Stomach (tissue), 19 donors: ENCODE measurements at places on chromosomes 12 and 14. TPM values are rescaled to one million over a fixed set of nuclear protein-coding genes. Genes with fewer than 3 reads are reported as not detected.

- H3K27me3 ChIP-seq = no peaks in the 10 kb centered on the region
- no peak overlapping the region for H3K27ac ChIP-seq
- H3K4me1 ChIP-seq = no peaks in the 10 kb centered on the region
- H3K4me3 ChIP-seq = no peak overlapping the region
These were observed 223.1 kb downstream of the ANO6 start for GRCh38 chr12:45439039-45439438.

The DNAL1 gene
- 0.29 TPM for total RNA-seq

DNA sequence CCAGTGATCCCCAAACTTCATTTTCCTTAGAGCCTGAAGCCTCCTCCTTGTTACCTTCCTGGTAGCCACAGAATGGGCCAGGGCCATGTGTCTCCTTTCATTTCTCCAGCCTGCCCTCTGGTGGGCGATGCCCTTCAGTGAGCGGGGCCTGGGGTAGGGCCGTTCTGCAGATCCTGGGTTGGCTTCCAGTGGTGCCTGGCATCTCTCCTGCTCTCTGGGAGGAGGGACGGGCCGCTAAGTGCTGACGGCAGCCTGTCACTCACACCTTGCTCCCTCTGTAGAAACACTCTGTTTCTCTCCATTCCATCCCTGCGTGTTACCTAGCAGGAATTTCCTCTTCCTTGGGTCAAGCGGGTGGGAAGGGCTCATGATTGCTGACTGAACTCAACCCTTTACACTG, 232.1 kb downstream of the CACNA1C start:
- DNase-seq = peak; percentile 66
- H3K4me3 ChIP-seq = no peak overlapping the region
- H3K36me3 ChIP-seq = no peaks in the 10 kb centered on the region
- H3K27me3 ChIP-seq = no peaks in the 10 kb centered on the region
- no peak overlapping the region for H3K27ac ChIP-seq

GRCh38 chr12:38744041-38744440, 161.3 kb downstream of the CPNE8 start:
- no peak overlapping the region for H3K4me3 ChIP-seq
- no peaks in the 10 kb centered on the region for H3K4me1 ChIP-seq
- no peaks in the 10 kb centered on the region for H3K27me3 ChIP-seq

DNA sequence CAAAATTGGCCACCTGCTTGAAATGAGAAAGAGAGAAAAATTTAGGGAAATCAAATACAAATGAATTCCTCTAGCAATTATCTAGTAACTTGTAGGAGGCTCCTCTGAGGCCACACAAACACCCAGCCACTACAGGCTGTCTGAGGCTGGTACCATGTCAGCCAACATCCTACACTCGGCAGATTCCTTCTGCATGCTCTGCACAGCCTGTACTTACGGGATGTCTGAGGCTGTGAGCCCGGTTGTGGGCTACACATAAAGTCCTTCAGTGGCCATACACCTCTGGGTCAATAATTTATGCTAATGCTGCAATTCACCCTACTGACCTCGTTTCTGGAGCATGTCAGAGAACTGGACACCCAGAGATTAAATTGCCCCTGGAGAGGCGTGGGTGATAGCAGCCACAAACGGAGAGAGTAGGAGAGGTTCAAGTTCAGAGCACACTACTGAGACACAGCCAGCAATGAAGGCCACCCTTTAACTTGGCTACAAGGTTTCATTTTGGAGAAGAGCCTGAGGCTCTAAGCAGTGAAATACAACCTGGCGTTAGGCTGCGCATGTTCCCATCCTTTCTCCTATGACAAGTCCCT, 28.9 kb downstream of the WSCD2 start:
- H3K36me3 ChIP-seq = no peaks in the 10 kb centered on the region
- no peaks in the 10 kb centered on the region for H3K4me1 ChIP-seq

DNA sequence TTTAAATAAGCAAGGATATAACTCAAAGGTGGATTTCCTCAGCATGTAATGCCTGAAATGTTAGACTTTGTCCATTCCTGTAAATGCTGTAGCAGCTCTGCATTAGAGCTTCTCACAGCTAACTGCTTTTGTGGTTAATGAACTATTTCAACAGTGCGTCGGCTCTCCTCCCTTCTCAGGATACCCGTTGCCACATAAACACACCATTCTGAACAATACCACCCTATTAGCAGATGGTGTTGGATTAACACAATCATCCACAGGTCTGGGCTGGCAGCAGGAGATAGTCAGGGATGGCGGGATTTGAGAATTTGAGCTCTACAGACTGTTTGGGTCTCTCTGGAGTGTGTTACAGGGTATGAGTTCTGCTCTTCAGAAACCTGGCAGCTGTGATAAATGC, 33.5 kb upstream of the C12orf42 start:
- no peak overlapping the region for H3K27ac ChIP-seq
- H3K27me3 ChIP-seq = no peaks in the 10 kb centered on the region
- DNase-seq = no peak
- no peak overlapping the region for H3K4me3 ChIP-seq

GRCh38 chr14:65943916-65944410, 531.4 kb downstream of the FUT8 start:
- no peaks in the 10 kb centered on the region for H3K4me1 ChIP-seq
- no peak for DNase-seq
- no peaks in the 10 kb centered on the region for H3K36me3 ChIP-seq
- no peaks in the 10 kb centered on the region for H3K27me3 ChIP-seq
- no peak overlapping the region for H3K4me3 ChIP-seq

GRCh38 chr14:91870001-91870400, 2.7 kb upstream of the TC2N start:
- no peaks in the 10 kb centered on the region for H3K27me3 ChIP-seq
- peaks cover 50% of the 10 kb centered on the region for H3K4me1 ChIP-seq
- no peak overlapping the region for H3K4me3 ChIP-seq
- H3K27ac ChIP-seq = peak overlapping the region; percentile 37
- peak; percentile 68 for DNase-seq

The RFX4 gene
- total RNA-seq = not detected

DNA sequence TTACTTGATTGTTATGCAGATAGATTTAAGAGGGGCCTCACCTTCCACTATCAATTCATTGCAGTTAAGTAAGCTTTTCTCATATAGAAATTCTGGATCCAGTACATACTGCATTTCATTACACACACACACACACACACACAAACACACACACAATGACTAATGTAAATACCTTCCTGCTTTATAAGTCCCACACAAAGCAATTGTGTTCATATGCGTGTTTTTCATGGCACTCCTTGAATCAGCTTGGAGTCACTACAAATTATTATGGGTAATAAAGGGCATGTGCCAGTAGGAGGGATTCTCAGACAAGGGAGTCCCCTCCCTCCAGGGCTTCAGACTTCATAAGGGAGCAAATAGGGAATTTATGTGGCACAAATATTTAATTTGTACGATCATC, 4.5 kb downstream of the MIPOL1 start:
- H3K36me3 ChIP-seq = no peaks in the 10 kb centered on the region
- no peak overlapping the region for H3K4me3 ChIP-seq
- H3K27ac ChIP-seq = no peak overlapping the region
- H3K27me3 ChIP-seq = no peaks in the 10 kb centered on the region
- no peak for DNase-seq

DNA sequence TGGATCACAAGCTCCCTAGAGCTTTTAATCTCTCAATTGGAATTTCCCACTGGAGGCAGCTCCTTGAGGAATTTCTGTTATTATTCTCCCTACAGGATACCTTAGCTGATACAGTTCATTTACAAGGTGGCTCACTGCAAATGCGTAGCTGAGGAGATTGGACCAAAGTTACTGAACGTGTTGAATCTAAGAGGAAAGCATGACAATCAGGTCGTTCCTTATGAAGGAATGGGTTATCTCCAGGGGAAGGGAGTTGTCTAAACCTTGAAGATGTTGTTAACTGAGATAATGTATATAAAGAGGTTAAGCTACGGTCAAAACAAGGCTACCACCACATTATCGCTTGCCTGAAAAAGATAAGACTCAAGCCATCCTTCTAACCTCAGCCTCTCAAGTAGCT, 105.8 kb upstream of the TBX3 start:
- H3K27ac ChIP-seq = no peak overlapping the region
- DNase-seq = no peak
- H3K36me3 ChIP-seq = no peaks in the 10 kb centered on the region
- H3K4me3 ChIP-seq = no peak overlapping the region
- H3K27me3 ChIP-seq = no peaks in the 10 kb centered on the region

GRCh38 chr12:130437555-130438242, 100.0 kb downstream of the PIWIL1 start:
- no peaks in the 10 kb centered on the region for H3K4me1 ChIP-seq
- no peak overlapping the region for H3K4me3 ChIP-seq
- no peak overlapping the region for H3K27ac ChIP-seq

DNA sequence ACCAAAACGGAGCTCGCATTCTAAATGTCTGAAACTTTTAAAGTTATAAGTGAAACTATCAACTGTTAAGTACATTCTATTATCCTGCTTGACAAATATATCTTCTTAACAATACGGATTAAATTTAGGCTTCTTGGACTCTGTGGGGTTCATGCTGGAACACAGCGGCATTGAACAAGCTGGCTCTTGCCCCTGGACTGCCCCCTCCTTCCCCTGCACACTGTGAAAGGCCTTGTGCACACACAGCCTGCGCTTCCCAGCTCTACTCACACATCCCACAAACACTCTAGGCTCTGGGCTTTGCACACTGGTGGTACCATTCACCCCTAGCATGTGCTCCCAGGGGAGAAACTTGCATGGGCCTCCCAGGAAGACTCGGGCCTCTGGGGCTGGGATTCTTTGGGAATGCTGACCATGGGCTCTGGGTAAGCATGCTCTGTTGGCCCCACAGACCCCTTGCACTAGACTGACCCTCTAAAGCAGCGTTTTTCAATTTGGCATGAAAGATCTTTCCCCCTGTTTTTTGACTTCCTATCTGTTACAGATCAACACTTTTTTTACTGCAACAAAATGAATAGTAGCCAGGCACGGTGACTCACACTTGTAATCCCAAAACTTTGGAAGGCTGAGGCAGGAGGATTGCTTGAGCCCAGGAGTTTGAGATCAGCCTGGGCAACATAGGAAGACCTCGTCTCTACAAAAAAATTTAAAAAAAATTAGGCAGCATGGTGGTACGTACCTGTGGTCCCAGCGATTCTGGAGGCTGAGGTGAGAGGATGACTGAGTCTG, 96.2 kb upstream of the CPM start:
- H3K27ac ChIP-seq = no peak overlapping the region
- DNase-seq = no peak
- no peaks in the 10 kb centered on the region for H3K36me3 ChIP-seq
- H3K4me3 ChIP-seq = no peak overlapping the region
- H3K4me1 ChIP-seq = no peaks in the 10 kb centered on the region

GRCh38 chr12:56763753-56764657, 881 bp downstream of the HSD17B6 start:
- H3K4me1 ChIP-seq = peaks cover 5% of the 10 kb centered on the region
- H3K4me3 ChIP-seq = no peak overlapping the region
- H3K27me3 ChIP-seq = no peaks in the 10 kb centered on the region
- H3K36me3 ChIP-seq = no peaks in the 10 kb centered on the region
- DNase-seq = no peak

- peak; percentile 83 for DNase-seq
- H3K36me3 ChIP-seq = peaks cover 64% of the 10 kb centered on the region
- H3K4me1 ChIP-seq = peaks cover 78% of the 10 kb centered on the region
- peak overlapping the region; percentile 72 for H3K4me3 ChIP-seq
- no peaks in the 10 kb centered on the region for H3K27me3 ChIP-seq
- peak overlapping the region; percentile 91 for H3K27ac ChIP-seq
These were observed 6.8 kb upstream of the RNU7-1 start for GRCh38 chr12:6936636-6937480.

GRCh38 chr14:100282766-100283419, 23.4 kb downstream of the SLC25A29 start:
- peaks cover 23% of the 10 kb centered on the region for H3K36me3 ChIP-seq
- H3K4me3 ChIP-seq = no peak overlapping the region
- H3K27me3 ChIP-seq = no peaks in the 10 kb centered on the region
- H3K4me1 ChIP-seq = peaks cover 30% of the 10 kb centered on the region
- no peak overlapping the region for H3K27ac ChIP-seq

The RNASE4 gene
- total RNA-seq = 13.4 TPM

DNA sequence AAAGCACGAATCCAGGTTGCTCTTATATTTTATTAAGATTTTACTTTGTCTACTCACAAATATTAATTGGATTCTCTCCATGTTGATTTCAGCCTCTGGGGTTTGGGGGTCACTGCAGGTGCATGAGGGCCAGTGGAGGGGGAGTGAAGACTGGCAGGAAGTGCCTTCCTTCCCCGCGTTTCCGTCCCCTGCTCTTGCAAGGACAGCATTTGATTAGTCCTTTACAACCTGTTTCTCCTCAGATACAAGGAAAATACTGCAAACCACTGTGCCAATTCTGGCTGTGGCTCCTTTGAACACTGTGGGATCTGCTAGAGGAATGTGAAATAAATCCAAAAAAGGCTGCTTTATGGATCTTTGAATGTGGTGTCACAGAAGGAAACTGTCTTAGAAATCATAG, 291.8 kb downstream of the ETNK1 start:
- H3K4me1 ChIP-seq = no peaks in the 10 kb centered on the region
- no peak for DNase-seq
- H3K4me3 ChIP-seq = no peak overlapping the region

The GLS2 gene
- 3.9 TPM for total RNA-seq

The KLRC1 gene
- total RNA-seq = 4.7 TPM

The ALDH1L2 gene
- total RNA-seq = 0.87 TPM

DNA sequence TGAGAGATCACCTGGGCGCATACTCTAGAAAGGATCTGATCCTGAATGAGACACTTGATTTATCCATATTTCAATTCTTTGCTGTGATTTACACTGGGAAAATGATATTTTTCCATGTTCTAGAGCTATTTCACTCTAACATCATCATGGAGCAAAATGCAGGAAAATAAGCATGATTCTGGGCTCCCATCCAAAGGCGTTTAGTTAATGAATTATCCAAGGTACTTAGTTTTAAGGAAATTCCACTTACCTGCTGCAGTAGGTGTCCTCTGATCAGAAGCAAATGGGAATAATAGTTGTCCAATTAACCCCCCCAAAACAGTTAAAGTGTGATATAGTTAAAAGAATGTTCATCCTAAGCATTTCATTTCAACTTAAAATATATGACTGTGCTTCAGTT, 204.5 kb upstream of the PRKD1 start:
- H3K36me3 ChIP-seq = no peaks in the 10 kb centered on the region
- no peak overlapping the region for H3K27ac ChIP-seq
- H3K4me1 ChIP-seq = no peaks in the 10 kb centered on the region

GRCh38 chr14:103140316-103141109, 17.3 kb downstream of the TNFAIP2 start:
- peaks cover 15% of the 10 kb centered on the region for H3K36me3 ChIP-seq
- peaks cover 6% of the 10 kb centered on the region for H3K27me3 ChIP-seq
- no peak for DNase-seq
- no peak overlapping the region for H3K27ac ChIP-seq

The NEMP1 gene
- total RNA-seq = 16.7 TPM

DNA sequence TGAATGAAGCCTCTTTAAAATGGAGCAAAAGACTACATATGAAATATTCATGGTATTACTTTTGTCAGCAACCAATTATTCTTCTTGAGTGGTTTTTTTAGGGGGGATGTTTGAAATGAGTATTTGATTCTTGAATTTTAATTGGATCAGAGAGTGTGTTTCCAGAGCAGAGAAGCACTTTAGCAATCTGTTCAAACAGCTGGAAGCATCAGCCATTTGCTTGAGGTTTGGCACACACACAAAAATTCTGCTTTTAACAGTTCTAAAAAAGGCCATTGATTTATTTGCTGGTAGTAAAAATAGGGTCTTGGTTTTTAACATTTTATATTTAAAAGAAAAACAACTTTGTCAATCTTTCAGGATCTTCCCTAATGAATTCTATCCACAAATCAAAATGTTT, 292.7 kb downstream of the LRFN5 start:
- H3K27ac ChIP-seq = no peak overlapping the region
- no peaks in the 10 kb centered on the region for H3K4me1 ChIP-seq
- DNase-seq = peak; percentile 30
- H3K36me3 ChIP-seq = no peaks in the 10 kb centered on the region
- no peaks in the 10 kb centered on the region for H3K27me3 ChIP-seq
